ENCODE measurements at places on chromosomes 12 and 14. TPM values are rescaled to one million over a fixed set of nuclear protein-coding genes. Genes with fewer than 3 reads are reported as not detected.

- DNase-seq: no peak
Measured at GRCh38 chr12:13152281-13152680, 44.2 kb upstream of the EMP1 start.

- no peak for DNase-seq
Measured at GRCh38 chr14:55702511-55702910, 122.5 kb downstream of the KTN1 start.

DNA sequence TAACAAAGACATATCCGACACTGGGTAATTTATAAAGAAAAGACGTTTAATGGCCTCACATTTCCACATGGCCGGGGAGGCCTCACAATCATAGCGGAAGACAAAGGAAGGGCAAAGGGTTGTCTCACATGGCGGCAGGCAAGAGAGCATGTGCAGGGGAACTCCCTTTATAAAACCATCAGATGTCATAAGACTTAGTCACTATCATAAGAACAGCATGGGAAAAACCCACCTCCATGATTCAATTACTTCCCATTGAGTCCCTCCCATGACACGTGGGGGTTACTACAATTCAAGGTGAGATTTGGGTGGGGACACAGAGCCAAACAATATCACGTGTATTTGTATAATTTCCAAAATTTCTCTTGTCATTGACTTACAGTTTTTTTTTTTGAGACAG is 5.5 kb upstream of the LMNTD1 start:
- DNase-seq: no peak

DNA sequence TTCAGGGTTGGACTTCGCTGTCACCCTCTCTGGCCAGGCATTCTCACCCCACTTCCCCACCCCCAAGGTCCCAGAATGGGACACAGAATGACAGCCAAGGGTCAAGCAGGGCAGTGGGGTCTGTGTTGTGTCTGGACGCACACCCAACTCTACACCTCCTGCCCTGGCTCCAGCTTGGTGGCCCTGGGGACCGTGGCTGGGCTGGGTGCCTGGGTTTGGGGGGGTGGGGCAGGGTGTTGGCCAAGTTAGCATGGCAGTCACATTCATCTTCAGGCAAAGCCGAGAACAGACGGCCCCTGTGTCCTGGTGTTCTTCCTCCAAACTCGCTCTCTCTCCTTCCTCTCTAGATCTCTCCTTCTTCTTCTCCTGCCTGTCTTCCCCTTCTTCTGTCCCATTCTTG is 5.6 kb downstream of the LRP1 start:
- no peak for DNase-seq

- no peak for DNase-seq
Measured at GRCh38 chr12:89862511-89863445, 154.1 kb upstream of the ATP2B1 start.

DNA sequence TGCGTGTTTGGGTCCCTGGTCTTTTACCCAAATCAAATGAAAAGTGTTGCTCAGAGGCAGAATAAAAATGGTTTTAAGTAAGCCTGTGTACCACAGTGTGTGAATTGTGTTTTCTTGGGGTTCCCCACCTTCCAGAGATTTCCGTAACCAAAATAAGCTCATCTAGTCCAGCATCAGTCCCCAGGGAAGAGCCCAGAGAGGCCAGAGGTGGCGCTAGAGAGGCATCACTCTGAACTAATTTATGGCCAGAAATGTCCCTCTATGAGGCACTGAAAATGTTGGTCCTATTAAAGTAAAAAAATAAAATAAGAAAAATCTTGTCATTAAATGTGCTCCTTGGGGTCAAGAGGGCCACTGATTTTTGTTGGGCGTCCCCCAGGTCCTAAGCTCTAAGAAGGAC is 24.9 kb upstream of the PRKAB1 start:
- no peak for DNase-seq

GRCh38 chr12:50057000-50057841 is at the start of gene ASIC1:
Gene ASIC1, plus strand, starts transcription at chr12:50057596. Its CDS starts 1,171 bp downstream, at chr12:50058767.
- DNase-seq: peak; percentile 83

DNA sequence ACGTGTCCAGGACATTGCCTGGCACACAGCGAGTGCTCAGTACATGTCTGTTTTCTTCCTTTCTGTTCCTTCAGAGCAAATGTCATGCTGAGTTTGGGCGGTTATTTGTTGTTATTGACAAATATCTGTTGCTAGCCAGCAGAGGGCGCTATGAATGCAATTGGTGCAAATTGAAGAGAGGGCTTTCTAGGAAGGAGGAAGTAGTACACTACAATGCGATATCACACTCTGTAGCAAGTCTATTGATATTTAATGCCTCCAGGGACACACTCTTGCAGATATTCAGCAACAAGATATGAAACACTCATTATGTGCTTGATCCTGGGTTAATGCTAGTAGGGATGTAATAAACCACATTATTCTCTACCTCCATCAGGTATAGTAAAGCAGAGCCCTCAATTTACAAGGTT is 267.3 kb upstream of the SRRM4 start:
- no peak for DNase-seq

- no peak for DNase-seq
Measured at GRCh38 chr12:54689034-54689372, 40.8 kb upstream of the DCD start.

DNA sequence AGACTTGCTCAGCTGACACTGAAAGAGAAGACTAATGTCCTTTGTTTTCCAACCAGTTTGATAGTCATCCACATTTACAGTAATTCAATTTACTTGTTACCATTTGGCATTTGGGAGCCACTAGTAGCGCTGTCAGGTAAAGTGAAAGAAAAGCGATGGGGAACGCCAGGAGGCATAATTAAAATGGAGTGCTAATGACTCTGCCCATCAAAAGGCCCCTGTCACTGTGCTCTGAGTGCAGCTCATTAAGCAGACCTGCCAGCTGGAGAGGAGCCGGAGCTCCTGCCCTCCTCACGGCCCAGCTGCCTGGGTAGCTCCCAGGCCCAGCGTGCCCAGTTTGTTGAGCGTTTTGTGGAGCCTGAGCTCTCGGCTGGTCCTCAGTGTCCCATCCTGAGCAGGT is 463.6 kb upstream of the CCDC196 start:
- DNase-seq: no peak

DNA sequence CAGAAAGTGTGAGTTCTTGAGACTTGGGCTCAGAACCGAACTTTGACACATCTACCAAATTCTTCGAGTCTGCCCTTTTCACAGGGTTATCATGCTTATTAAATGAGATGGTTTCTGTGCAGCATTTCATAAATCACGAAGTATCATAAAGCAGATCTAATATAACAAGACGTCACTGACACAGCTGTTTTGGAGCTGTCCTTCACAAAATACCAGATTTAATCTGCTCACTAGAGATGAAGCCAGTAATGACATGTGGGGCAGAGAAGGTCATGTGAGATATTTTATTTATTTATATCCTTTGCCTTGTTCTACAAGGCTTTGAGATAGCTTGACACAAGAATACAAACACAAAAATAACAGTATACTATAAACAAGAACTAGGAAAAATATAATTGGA is 127.0 kb downstream of the RPAP3 start:
- DNase-seq: no peak

DNA sequence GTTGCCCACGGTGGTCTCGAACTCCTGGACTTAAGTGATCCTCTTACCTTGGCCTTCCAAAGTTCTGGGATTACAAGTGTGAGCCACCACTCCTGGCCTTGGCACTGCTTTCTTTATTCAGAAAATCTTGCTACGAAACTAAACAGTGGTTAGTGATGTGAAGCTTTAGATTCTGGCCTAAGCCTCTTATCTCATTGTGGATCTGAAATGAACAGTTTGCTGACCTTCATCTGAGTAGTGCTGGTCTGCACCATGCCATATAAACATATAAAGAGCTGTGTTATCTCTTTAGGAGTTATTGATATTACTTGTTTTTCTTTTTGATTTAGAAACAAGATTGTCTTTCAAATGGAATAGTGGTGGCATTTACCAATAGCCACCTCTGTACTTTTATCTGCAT is 22.6 kb downstream of the SRGAP1 start:
- DNase-seq: no peak

DNA sequence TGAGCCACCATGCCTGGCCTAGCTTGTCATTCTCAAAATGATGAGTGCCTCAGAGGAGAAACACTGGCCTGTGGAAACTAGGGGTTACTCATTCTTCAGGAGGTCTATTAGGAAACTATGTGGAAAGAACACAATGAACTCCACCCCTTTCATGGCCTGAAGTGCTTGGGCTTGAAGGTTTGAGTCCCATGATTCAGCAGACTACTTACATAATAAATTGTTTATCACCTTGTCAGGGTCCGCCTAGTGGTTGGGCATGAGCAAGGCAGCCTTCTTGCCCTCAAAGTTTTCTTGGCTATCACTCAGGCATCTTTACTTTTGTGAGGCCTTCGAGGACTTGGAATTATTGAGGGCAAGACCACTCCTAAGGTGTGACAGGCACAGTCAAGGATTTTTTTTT is 251.2 kb downstream of the ACSS3 start:
- DNase-seq: no peak

GRCh38 chr12:52191841-52192791 is at the start of gene KRT80:
Gene KRT80, minus strand, starts transcription at chr12:52192014. Its CDS starts 112 bp downstream, at chr12:52191902.
- DNase-seq: no peak

- DNase-seq: no peak
Measured at GRCh38 chr12:62282057-62282774, 22.0 kb downstream of the USP15 start.

DNA sequence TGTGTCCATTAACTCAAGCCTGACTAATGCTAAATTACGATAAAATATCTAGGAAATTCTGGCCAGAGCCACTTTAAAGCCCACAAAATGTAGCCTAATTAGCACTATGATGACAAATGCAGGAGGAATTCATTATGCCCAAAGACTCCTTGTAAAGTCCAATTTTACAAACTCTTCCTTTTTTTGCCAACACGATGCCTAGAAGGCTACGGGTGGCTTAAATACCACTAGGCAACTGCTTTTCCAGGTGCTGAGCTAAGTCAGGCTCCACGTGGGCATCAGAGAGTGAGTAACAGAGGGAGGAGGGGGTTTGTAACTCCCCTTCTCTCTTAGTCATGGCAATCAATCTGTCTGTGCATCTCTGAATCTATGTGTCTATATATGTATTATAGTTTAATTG is 172.4 kb upstream of the NTF3 start:
- no peak for DNase-seq

GRCh38 chr14:33933386-33933933 is 17.4 kb downstream of the EGLN3 start:
- DNase-seq: no peak

GRCh38 chr14:64728106-64728505 is 23.9 kb downstream of the PLEKHG3 start:
- no peak for DNase-seq

GRCh38 chr14:97107080-97107479 is 309.9 kb downstream of the VRK1 start:
- DNase-seq: no peak

The SDR9C7 gene
- total RNA-seq: 0.26 TPM

The ISCU gene
- 106 TPM for total RNA-seq

The IQSEC3 gene
- 4.2 TPM for total RNA-seq

The ATL1 gene
- 7.3 TPM for total RNA-seq

The CYP27B1 gene
- 2.2 TPM for total RNA-seq

The LALBA gene
- total RNA-seq: not detected

The ACTR6 gene
- total RNA-seq: 32.9 TPM

The TCL1B gene
- total RNA-seq: not detected

The XRCC3 gene
- total RNA-seq: 35.2 TPM

The TAS2R9 gene
- total RNA-seq: not detected

The RHEBL1 gene
- total RNA-seq: 1.8 TPM

The MEG3 gene
- total RNA-seq: 0.74 TPM

The BRI3BP gene
- 19.0 TPM for total RNA-seq

Measured in type B pancreatic cell (in vitro differentiated cells).